Fibroblast of the aortic adventitia (primary cell): ENCODE measurements at places on chromosomes 13 and 19. TPM values are rescaled to one million over a fixed set of nuclear protein-coding genes. Genes with fewer than 3 reads are reported as not detected.

Gene IRGC
- total RNA-seq = not detected in 2 replicates

Gene GSK3A
- total RNA-seq = 3.1 and 18.3 TPM in 2 replicates

Gene CD37
- total RNA-seq = not detected in 2 replicates

Gene LRP3
- total RNA-seq = 15.0 and 33.2 TPM in 2 replicates

Gene FGF21
- not detected in 2 replicates for total RNA-seq

Gene F10
- total RNA-seq = 2.7 and 12.6 TPM in 2 replicates

Gene NBEA
- 4.6 and 6.9 TPM in 2 replicates for total RNA-seq

Gene THSD1
- 4.8 and 6.0 TPM in 2 replicates for total RNA-seq

Gene CDC34
- 31.0 and 65.8 TPM in 2 replicates for total RNA-seq

Gene KASH5
- not detected in 2 replicates for total RNA-seq

Gene ASPDH
- total RNA-seq = not detected in 2 replicates

Gene FLT1
- 0.36 and 1.3 TPM in 2 replicates for total RNA-seq

Gene RFPL4AL1
- not detected in 2 replicates for total RNA-seq

Gene RGS9BP
- total RNA-seq = 0.36 and 1.5 TPM in 2 replicates

Gene PRRG2
- 0.27 and 0.57 TPM in 2 replicates for total RNA-seq

Gene RTBDN
- total RNA-seq = not detected in 2 replicates
